Bladder microvascular endothelial cell (primary cell): ENCODE measurements at places on chromosomes 2 and 18. TPM values are rescaled to one million over a fixed set of nuclear protein-coding genes. Genes with fewer than 3 reads are reported as not detected.

The ALLC gene
- not detected in 2 replicates for total RNA-seq

The HOXD13 gene
- total RNA-seq = not detected in 2 replicates

The SFXN5 gene
- total RNA-seq = 10.7 and 14.6 TPM in 2 replicates

The OSBPL1A gene
- total RNA-seq = 6.8 and 16.2 TPM in 2 replicates

The IL36G gene
- not detected in 2 replicates for total RNA-seq

The AMMECR1L gene
- 12.3 and 24.2 TPM in 2 replicates for total RNA-seq

The CFAP65 gene
- not detected in 2 replicates for total RNA-seq

The CXCR1 gene
- not detected in 2 replicates for total RNA-seq

The NGEF gene
- 0.16 and 0.19 TPM in 2 replicates for total RNA-seq

The CIDEA gene
- total RNA-seq = 0.19 and 1.5 TPM in 2 replicates

The CCDC74B gene
- total RNA-seq = 0.65 and 0.94 TPM in 2 replicates

The GKN1 gene
- not detected in 2 replicates for total RNA-seq

The NDUFS1 gene
- 84.5 and 146 TPM in 2 replicates for total RNA-seq
